RCC 7860 (cell line): ENCODE measurements at places on chromosomes 7 and 10.

GRCh38 chr7:44534087-44534486 is 7.0 kb downstream of the NPC1L1 start:
- no peak for DNase-seq

- no peak for DNase-seq
Measured at GRCh38 chr7:15488401-15488800, 73.4 kb downstream of the AGMO start.

GRCh38 chr7:12949060-12949931 is 261.9 kb downstream of the ARL4A start:
- no peak for DNase-seq

GRCh38 chr7:140317597-140317996 is 80.7 kb downstream of the SLC37A3 start:
- DNase-seq, result no peak

- DNase-seq, result peak; percentile 34
Measured at GRCh38 chr10:93680412-93681047, 21.9 kb downstream of the FRA10AC1 start.

GRCh38 chr7:2680792-2681490 is 7.1 kb upstream of the AMZ1 start:
- peak; percentile 64 for DNase-seq

- DNase-seq, result no peak
Measured at GRCh38 chr7:82375713-82376112, 67.9 kb downstream of the CACNA2D1 start.

DNA sequence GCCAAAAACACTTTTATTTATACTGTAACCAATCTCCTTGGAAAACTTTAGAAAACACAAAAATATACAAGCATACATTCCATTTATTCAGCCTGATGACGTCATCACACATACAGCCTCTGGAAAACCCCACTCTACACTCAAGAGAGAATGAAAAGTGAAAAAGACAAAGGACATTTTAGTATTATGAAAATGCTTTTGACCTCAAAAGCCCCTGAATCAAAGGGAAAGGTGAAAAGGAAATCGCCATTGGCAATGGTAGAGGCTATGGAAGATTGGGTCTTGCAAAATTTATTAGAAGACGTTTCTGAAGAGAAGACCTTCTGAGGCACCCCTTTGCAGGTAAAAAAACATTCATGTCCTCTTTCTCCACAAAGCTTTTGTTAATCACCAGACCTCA is 82.9 kb upstream of the STRIP2 start:
- DNase-seq, result peak; percentile 34

DNA sequence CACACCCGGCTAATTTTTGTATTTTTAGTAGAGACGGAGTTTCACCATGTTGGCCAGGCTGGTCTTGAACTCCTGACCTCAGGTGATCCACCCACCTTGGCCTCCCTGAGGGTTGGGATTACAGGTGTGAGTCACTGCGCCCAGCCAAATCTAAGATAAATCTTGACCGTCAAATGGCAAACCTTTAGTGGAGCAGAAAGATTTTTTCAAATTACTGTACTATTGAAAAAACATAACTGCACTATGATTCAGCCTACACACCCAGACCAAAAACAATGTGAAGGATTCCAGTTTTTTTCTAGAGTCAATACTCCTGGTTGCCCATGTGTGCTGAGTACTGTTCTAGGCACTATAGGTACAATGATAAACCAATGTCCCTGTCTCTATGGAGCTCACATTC is 33.9 kb upstream of the SVIL start:
- DNase-seq, result peak; percentile 58

DNA sequence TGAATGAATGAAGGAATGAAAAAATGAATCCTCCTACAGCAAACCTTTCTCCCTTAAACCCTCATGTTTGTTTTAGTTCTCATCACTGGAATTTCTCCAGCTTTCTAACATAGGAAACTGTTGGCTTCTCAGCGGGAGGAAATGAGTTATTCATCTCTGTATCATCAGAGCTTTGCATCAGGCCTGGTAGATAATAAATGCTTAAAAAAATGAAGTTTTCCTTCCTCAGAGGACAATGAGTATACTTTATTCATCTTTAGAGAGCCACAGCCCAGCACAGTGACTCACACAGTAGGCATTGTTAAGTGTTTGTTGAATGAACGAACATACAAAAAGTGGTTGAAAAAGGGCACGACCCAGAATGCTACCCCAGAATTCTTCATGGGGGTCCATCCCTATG is 62.6 kb downstream of the COL13A1 start:
- DNase-seq, result peak; percentile 86

DNA sequence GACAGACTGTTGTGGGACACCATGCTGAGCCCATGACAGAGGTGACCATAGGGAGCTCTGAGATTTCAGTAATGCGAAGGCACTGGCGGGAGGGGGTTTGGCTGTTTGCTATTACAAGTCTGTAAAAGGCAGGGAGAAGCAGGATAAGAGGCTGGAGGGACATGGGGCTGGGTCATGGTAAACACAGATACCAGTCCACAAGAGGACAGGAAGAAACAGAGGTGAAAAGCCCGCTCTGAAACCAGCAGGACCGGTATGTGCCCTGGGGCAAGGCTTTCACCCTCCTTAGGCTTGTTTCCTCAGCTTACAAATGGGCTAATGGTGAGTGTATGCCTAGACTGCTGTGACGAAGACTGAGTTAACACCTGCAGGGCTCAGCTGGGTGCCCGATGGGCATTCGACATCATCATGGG is 34.1 kb downstream of the ANXA11 start:
- no peak for DNase-seq

GRCh38 chr7:105189859-105190492 is 176.0 kb downstream of the KMT2E start:
- DNase-seq, result no peak
